ENCODE measurements at places on chromosomes 5 and 9.
A peak's percentile ranks its signal among the peaks of the same experiment; 100 is the strongest.

DNA sequence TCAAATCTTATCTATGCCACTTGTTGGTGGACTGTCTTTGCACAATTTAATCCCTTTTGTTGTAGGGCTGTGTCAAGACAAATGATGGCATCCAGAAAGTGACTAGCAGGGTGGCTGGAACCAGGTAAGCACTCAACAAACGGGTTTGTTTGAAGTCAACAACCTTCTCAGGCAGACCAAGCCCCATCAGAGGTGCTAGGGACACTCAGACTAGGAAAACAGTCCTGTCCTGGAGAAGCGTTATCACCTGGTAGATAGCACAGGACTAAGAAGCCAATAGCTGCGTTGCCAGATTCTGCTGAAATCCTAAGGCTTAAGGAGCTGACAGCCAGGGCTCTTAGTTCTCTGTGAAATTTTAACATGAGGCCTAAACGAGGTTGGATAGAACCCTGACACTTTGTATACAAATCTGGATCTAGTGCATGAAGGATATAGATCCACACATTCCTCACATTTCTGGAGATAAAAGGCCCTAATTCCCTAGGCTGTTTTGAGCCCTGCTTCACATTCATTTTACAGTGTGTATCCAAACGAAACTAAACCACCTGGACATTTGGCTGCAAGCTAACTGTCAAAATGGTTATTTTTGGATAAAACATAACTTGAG, 179.8 kb downstream of the DCP2 start:
- DNase-seq, result no peak

- no peak for DNase-seq
Observed at GRCh38 chr5:101590384-101590783, 687.3 kb upstream of the ST8SIA4 start.

DNA sequence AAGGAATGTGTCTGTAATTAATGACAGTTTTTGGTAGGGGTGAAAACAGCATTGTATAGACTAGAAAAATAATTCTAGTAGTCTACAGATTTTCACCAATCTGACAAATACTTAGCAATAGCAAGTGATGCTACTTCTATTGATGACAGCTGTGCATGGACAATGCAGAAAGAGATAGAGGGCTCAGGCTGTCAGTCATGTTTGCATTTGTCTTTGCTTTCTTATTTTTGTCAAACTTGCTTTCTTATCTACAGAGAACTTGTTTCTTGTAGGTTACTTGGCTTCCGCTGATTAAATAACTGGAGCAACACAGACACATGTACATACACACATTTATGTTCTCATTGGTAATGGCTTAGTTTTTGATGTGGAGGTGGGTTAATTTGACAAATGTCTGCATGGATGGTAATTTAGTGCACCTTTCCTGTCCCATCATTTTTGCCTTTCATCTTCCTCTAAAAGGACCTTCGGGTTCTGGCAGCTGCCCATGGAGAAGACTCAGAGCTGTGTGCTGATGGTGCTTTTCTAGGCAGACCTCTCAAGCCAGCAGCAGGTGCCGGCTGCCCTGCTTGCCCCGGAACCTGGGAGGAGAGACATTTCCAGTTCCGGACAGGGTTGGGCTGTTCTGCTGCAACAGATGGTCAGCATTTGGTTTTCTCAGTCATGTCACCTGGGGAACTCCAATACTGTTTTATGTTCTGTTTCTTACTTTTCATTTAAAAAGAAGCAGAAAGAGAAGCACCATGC, 28.8 kb downstream of the CAMK4 start:
- no peak for DNase-seq

- no peak for DNase-seq
Observed at GRCh38 chr9:134872482-134873231, 8.0 kb upstream of the FCN2 start.

DNA sequence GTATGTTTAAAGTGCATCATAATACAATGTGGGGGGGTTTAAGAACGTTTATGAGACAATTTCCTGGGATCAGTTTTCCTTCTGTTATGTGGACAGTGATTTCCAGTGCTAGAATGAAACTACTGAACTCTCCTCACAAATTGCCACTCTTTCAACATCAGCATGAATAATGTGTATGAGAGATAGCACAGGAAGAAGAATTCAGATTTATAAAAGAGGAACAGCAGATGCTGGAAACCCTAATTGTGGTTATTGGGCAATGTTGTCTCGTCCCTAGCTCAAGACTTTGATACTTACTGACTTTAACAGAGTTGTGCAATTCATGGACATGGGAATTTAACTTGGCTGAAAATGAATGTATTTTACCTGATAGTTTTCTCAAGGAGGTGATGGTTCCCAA, 410.8 kb upstream of the MEF2C start:
- no peak for DNase-seq

GRCh38 chr5:8829323-8830029, 716.4 kb downstream of the SEMA5A start:
- no peak for DNase-seq

DNA sequence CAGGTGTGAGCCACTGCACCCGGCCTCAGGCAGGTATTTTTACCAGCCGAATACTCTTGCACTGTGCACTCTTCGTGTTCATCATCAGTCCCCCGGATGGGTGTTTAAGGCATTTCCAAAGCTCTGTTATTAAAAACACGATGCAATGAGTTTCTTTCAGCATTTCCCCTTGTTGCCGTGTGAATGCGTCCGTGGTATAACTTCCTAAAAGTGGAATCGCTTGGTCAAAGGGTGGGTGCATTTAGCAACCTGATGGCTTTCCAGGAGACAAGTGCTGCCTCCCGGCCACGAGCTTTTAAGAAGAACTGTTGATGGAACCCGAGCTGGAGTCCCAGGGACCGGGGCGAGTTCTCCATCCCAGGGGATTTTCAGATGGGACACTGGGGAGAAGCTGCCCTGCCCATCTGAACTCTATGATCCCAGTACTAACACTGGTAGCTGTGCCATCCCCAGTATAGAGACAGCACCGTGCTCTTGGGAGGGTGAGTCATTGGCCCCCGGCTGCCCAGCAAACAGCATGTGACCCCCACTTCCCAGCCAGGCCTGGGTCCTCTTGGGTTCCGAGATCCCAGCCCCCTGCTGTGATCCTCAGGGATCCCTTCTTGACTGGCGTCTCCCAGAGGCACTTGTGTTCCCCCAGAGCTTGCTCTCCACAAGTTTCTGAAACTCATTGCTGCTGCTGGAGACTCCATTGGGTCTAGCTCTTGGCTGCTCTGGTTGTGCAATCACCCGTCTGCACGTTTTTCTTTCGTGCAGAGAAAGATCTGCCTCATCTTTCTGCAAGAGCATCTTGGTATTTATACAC, 169.5 kb upstream of the IER5L start:
- no peak for DNase-seq

GRCh38 chr5:138271281-138271680, 3.1 kb downstream of the GFRA3 start:
- DNase-seq, result no peak

- no peak for DNase-seq
Observed at GRCh38 chr9:2018162-2018643, 3.1 kb downstream of the SMARCA2 start.

DNA sequence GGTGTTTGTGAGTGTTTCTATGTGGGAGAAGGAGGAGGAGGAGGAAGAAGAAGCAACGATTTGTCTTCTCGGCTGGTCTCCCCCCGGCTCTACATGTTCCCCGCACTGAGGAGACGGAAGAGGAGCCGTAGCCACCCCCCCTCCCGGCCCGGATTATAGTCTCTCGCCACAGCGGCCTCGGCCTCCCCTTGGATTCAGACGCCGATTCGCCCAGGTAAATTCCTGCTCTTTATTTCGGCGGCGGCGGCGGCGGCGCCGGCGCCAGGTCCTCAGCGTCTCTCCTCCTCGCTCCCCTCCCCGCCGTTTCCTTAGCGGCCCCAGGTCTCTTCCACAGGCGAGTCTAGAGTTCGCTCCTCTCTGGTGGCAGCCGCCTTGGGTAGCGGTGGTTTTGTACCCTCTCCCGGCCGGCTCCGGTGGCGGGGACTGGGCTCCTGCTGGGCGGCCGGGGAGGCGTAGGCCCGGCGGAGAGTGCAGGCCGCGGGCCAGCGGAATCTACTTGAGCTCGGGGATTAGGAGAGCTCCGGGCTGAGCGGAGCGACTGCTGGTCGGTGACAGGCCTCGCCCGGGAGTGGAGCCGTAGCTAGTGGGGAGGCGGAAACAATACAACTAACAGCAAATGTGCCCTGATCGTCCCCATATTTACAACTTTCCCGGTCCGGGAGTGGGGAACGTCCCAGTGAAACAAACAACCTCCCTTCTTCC, 547 bp downstream of the NIPBL start:
- peak; percentile 86 for DNase-seq

DNA sequence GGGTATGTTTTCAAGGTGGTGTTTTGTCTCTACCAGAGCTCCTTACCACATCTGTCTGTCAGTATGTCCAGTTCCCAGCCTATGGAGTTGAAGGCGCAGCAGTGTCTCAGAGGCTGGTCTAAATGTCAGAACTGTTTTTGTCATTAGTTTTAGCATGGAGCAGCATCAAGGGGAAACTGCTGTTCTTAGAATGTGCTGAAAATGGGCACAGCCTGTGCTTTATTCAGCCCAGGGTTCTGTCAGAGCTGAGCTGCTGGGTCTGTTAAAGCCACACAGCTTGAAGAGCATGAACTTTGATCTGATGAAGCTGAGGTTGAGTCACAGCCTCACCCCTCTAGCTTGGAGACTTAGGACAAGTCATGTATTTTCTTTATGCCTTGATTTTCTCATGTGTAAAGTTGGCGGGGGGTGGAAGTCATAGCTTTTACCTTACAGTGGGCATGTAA, 71.9 kb downstream of the RALGPS1 start:
- DNase-seq, result no peak

GRCh38 chr9:72315510-72316311, 49.3 kb downstream of the ZFAND5 start:
- DNase-seq, result peak; percentile 5

- no peak for DNase-seq
Observed at GRCh38 chr9:128055344-128056040, 11.6 kb downstream of the NAIF1 start.

GRCh38 chr9:130845254-130845653, 10.2 kb downstream of the ABL1 start:
- no peak for DNase-seq

- no peak for DNase-seq
Observed at GRCh38 chr9:20811872-20812271, 127.8 kb downstream of the FOCAD start.

GRCh38 chr9:91991721-91992341, 41.8 kb upstream of the ROR2 start:
- no peak for DNase-seq

GRCh38 chr5:159478950-159479349, 148.7 kb upstream of the IL12B start:
- DNase-seq, result no peak

GRCh38 chr5:149475777-149476176, 75.5 kb downstream of the CSNK1A1 start:
- no peak for DNase-seq

GRCh38 chr5:107300721-107301327, 369.9 kb downstream of the EFNA5 start:
- no peak for DNase-seq

- DNase-seq, result no peak
Observed at GRCh38 chr5:99239826-99240360, 311.1 kb upstream of the CHD1 start.

DNA sequence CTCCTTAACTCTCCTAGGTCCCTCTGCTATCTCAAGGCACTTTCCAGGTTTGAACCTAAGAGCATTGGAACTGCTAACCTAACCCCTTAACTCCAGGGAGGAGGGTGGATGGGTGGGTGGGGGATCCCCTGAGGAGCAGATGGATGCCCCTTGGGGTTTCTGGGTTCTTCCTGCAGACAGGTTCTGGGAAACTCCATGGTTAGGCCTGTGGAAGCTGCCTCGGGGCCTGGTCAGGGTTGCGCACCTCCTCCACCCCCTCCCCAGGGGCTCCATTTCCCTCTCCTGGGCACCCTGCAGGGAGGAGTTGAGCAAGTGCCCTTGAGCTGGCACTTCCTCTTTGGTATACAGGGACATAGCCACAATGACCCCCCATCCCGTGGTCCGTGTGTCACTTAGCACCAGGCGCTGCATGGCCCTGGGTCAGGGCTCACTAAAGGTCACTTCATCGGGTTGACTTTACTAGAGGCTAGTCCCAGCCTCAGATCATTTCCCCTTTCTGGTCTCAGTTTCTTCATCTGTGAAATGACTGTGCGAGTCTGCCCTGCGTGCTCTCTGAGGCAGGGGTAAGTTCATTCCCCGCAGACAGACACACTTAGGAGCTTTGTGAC, 16.0 kb downstream of the CXXC5 start:
- no peak for DNase-seq

GRCh38 chr5:19713740-19714139, 274.3 kb downstream of the CDH18 start:
- no peak for DNase-seq

- DNase-seq, result no peak
Observed at GRCh38 chr9:78982849-78983248, 588.9 kb upstream of the TLE4 start.

GRCh38 chr5:165573445-165573844, 2068.0 kb downstream of the MAT2B start:
- no peak for DNase-seq

DNA sequence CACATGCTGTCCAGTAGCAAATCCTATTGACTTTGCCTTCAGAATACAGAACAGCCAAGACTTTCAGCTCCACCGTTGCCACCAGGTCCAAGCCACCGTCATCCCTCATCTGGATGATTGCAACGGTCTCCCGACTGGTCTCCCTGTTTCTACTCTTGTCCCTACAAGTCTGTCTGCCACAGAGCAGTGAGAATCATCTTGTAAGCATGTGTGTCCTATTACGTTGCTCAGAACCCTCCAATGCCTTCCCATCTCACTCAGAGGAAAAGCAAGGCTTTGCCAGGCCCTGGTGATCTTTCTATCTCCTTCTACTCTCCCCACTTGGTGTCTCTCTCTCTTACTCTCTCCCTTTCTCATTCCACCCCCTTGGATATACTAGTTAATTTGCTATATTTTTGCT, 76.7 kb upstream of the GDNF start:
- no peak for DNase-seq

DNA sequence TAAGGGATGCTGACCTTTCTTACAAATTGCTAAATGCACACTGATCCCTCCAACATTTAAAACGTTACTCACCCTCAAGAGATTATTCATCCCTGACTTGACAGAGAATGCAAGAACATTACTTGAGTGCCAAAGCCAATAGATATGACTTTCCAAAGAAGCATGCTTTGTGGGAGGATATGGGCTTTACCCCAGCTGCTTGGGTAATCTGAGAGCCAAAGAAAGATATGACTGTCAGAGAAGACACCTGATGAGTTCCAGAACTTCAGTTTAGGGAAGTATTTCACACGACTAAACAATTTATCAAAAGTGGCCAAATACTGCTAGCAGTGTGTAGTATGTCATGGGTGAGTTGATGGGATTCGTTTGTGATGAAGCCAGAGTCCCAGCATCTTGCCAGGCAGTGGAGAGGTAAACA, 7.4 kb upstream of the SPDL1 start:
- DNase-seq, result no peak

DNA sequence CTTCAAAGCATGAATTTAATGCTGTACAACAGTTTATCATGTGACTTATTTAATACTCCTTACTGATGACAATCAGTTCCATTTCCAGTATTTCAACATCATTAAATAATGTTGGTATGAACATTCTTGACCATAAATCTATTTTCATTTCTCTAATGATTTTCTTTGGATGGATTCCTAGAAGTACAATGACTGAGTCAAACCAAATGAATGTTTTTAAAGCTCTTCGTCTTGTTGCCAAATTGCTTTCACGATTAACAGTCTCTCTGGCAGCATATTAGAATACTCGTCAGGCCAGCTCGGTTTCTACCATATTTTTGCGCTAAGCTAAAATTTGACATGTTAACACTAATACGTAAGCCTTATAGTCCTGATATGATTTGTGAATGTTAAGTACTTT, 197.0 kb downstream of the TRPM3 start:
- no peak for DNase-seq

GRCh38 chr5:178416206-178416882, 173.8 kb downstream of the COL23A1 start:
- no peak for DNase-seq

Measured in amygdala (tissue), 56 donors.